ENCODE measurements at places on chromosomes 3 and 15. TPM values are rescaled to one million over a fixed set of nuclear protein-coding genes. Genes with fewer than 3 reads are reported as not detected.

Gene FOXL2NB
- polyA plus RNA-seq, result not detected

Gene ATP13A4
- polyA plus RNA-seq, result 0.03 TPM

Gene GHSR
- polyA plus RNA-seq, result not detected

Gene CELSR3
- polyA plus RNA-seq, result 10.0 TPM
